ENCODE measurements at places on chromosomes 7 and 10. TPM values are rescaled to one million over a fixed set of nuclear protein-coding genes. Genes with fewer than 3 reads are reported as not detected.

Gene IPMK
- 2.3 TPM for total RNA-seq

Gene CNNM1
- under 0.01 TPM for total RNA-seq

Gene PPP1R9A
- not detected for total RNA-seq

Gene ZNF746
- total RNA-seq = 22.9 TPM

Gene FXYD4
- not detected for total RNA-seq

Gene CDNF
- total RNA-seq = 0.47 TPM

Gene GRM3
- not detected for total RNA-seq

Gene SUN3
- not detected for total RNA-seq

Gene MSS51
- total RNA-seq = 0.57 TPM

Gene SPDYE5
- not detected for total RNA-seq

Gene TMEM72
- not detected for total RNA-seq

Gene FUOM
- total RNA-seq = 17.5 TPM

Gene ZNF503
- total RNA-seq = 17.6 TPM

Gene AKR1D1
- total RNA-seq = not detected

Gene GJD4
- total RNA-seq = not detected

Gene SUFU
- 3.4 TPM for total RNA-seq

Gene TUBB8
- total RNA-seq = not detected

Gene KDM7A
- total RNA-seq = 4.5 TPM

Gene COBL
- total RNA-seq = not detected

Gene ANKRD61
- not detected for total RNA-seq

Gene GIMAP1
- total RNA-seq = not detected

Gene PLEKHS1
- total RNA-seq = not detected

Gene OR2A12
- not detected for total RNA-seq

Gene SP4
- total RNA-seq = 2.6 TPM

Gene KCNMA1
- 1.3 TPM for total RNA-seq

Gene BAMBI
- 1.2 TPM for total RNA-seq

Gene SLC18A3
- not detected for total RNA-seq

Gene COL17A1
- 1,665 TPM for total RNA-seq

Gene CLRN3
- total RNA-seq = not detected

Gene VPS41
- total RNA-seq = 12.0 TPM

Gene HGF
- 0.04 TPM for total RNA-seq

Gene C7orf33
- not detected for total RNA-seq

Gene PTPN20
- total RNA-seq = 6.2 TPM

Gene HABP2
- total RNA-seq = not detected

Gene GATA3
- total RNA-seq = 3.5 TPM

Gene TMEM176A
- total RNA-seq = not detected

Gene CCNY
- 43.4 TPM for total RNA-seq

Gene RBP4
- total RNA-seq = not detected

Gene OR2A42
- not detected for total RNA-seq

Gene ZSCAN21
- 10.7 TPM for total RNA-seq

Gene IRF5
- 9.1 TPM for total RNA-seq

Gene SFTPA1
- total RNA-seq = not detected

Gene WNT16
- not detected for total RNA-seq

Gene OPN1SW
- total RNA-seq = not detected

Gene CYP3A4
- not detected for total RNA-seq

Gene OIT3
- not detected for total RNA-seq

Gene CPED1
- 0.23 TPM for total RNA-seq

Gene NEURL1
- total RNA-seq = 0.15 TPM

Gene RNF133
- not detected for total RNA-seq

Gene CHAT
- not detected for total RNA-seq

Gene TAS2R40
- not detected for total RNA-seq

Gene TAS2R41
- total RNA-seq = not detected

Gene GHRHR
- not detected for total RNA-seq

Gene RBM48
- 6.0 TPM for total RNA-seq

Gene NCF1
- total RNA-seq = 1.9 TPM

Gene MOGAT3
- total RNA-seq = not detected

Gene H2BK1
- not detected for total RNA-seq

Gene PITX3
- 0.55 TPM for total RNA-seq

Gene MGMT
- 39.8 TPM for total RNA-seq
